ENCODE measurements at places on chromosomes 13 and 19.

DNA sequence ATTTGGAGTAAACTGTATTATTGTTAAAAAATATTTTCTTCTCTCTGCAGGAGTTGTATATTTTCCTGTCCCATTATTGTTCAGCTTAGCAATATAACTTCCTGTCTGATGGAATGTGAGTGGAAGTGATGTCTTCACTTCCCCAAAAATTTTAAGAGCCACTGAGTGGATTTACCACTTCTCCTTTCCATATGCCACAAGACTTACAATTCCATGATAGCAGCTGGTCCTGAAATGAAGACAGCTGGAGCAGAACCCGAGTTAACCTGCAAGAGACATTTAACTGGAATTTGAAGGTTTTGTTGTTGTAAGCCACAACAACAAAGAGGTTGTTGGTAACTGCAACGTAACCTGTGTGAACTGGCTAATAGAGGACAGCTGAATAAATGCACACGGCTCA lies 23.4 kb upstream of the TBC1D4 start:
- no peak for DNase-seq

- no peak for DNase-seq
Observed at GRCh38 chr13:46094478-46094877, 10.4 kb downstream of the CPB2 start.

DNA sequence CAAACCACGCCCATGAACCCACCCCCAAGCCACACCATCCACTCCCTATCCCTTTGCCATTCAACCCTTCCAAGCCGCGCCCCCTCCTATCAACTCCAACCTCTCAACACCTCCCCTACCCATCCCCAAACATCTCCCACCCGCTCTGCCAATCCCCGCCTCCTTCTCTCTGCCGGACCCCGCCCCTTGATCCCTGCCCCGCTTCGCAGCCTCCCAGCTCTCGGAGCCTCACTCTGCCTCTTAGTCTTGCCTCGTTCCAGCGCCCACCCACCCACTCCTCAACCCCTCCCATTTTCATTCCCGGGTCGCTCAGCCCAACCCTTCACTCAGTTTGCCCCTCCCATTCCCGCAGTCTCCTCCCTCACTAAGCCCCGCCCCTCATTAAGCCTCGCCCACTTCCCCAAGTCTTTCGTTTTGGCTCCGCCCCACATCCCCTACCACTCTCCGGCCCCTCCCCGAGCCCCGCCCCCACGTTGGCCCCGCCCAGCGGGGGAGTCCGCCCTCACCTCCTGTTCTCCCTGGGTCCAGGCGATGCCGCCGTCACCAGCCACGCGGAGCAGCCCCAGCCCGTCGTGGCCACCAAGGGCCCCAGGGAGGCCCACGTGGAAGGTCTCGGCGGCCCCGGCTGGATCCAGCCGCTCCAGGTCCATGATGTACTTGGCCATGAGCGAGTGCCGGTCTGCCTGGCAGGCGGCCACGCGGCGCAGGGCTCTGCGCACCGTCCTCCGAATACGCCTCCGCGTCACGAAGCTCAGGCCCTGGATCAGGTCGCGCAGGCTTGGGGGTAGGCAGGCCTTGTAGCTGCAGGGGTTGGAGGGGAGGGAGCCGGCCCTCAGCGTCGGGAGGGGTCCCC lies 5.7 kb downstream of the JAK3 start:
- DNase-seq: no peak

GRCh38 chr13:28047757-28048388 lies 52.5 kb downstream of the FLT3 start:
- no peak for DNase-seq

GRCh38 chr13:68380041-68380973 lies 1150.2 kb upstream of the PCDH9 start:
- no peak for DNase-seq

DNA sequence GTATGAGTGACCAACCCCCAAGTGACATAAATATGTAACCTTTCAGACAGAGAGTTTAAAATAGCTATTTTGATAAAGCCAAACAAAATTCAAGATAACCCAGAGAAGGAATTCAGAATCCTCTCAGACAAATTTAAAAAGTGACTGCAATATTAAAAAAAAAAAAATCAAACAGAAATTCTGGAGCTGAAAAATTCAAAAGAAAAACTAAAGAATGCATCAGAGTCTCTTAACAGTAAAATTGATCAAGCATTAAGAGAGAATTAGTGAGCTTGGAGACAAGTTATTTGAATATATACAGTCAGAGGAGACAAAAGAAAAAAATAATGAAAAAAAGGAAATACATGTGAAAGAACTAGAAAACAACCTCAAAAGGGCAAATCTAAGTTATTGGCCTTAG lies 53.1 kb upstream of the ATXN8OS start:
- DNase-seq: no peak

DNA sequence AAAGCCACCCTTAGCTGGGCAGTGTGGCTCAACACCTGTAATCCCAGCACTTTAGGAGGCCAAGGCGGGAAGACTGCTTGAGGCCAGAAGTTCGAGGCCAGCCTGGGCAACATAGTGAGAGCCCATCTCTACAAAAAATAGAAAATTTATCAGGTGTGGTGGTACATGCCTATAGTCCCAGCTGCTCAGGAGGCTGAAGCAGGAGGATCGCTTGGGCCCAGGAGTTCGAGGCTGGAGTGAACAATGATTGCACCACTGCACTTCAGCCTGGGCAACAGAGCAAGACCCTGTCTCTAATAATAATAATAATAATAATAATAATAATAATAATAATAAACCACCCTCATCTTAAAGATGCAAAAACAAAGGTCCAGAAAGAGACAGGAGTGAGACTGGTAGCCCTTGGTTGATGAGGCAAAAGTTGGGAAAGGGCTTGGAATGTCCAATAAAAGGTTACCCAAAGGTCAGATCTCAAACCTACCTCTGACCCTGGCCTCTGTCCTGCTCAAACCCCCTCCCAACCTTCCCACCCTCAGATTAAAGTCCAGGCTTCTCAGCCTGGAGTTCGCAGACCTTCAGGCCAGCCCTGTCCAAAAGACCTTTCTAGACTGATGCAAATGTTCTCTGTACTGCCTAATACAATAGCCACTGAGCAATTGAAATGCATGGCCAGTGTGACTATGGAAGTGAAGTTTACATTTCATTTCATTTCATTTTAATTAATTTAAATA lies 9.1 kb downstream of the ZNF575 start:
- DNase-seq: no peak

GRCh38 chr19:38728752-38729541 lies 15.3 kb downstream of the CAPN12 start:
- peak; percentile 90 for DNase-seq

DNA sequence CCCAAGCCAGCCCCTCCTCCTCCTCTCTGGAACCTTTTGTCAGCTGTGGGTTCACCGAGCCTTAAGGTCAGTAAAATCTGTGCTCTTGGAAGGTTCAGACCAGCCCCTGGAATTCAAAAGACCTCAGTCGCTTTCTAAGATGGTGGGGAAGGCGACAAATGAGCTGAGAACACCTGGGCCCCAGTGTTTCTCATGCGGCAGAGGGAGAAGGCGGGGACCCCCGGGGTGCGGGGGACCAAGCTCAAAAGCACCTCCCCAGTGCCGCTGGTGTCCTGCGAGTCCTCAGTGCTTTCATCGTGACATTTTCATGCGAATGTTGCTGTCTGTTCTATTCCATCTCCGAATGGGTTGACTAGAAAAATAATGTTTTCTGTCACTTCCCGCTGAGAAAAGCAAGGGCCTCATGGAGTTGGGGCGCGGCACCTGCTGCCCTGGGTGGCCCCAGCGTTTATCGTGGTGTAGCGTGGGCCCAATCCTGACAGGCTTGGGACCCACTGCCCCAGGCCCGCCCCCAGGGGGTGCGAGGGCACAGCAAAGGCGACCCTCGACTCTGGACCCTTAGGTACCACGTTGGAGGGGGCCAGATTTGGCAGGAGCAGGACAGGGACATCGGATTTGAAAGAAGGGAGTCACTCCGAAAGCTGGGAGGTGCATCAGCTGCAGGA lies 751 bp upstream of the NTN5 start:
- no peak for DNase-seq

- no peak for DNase-seq
Observed at GRCh38 chr19:55546011-55546410, 668 bp upstream of the SBK3 start.

GRCh38 chr13:33976965-33977364 lies 159.0 kb downstream of the RFC3 start:
- DNase-seq: no peak

- DNase-seq: no peak
Observed at GRCh38 chr13:113776231-113777125, 17.5 kb downstream of the TMEM255B start.

GRCh38 chr19:30649934-30650614 lies 277.9 kb downstream of the ZNF536 start:
- DNase-seq: no peak
